Muscle of leg (tissue), 16 donors: ENCODE measurements at places on chromosomes 5 and 9. TPM values are rescaled to one million over a fixed set of nuclear protein-coding genes. Genes with fewer than 3 reads are reported as not detected.

The TLX3 gene
- not detected for total RNA-seq

The NADK2 gene
- 39.6 TPM for total RNA-seq

The APBA1 gene
- total RNA-seq: 7.8 TPM

The SHOC1 gene
- total RNA-seq: not detected

The SLCO6A1 gene
- 0.31 TPM for total RNA-seq
